ENCODE measurements at places on chromosomes 3 and 15.
A peak's percentile ranks its signal among the peaks of the same experiment; 100 is the strongest.

- DNase-seq: no peak
Measured at GRCh38 chr3:5427021-5427420, 239.5 kb downstream of the EDEM1 start.

- DNase-seq: peak; percentile 59
Measured at GRCh38 chr3:10845839-10846656, 30.0 kb downstream of the SLC6A11 start.

- DNase-seq: peak; percentile 9
Measured at GRCh38 chr15:66981771-66982170, 83.6 kb upstream of the SMAD3 start.

GRCh38 chr3:40637906-40638305 is 113.1 kb downstream of the ZNF621 start:
- DNase-seq: no peak

- no peak for DNase-seq
Measured at GRCh38 chr3:13110678-13111116, 37.5 kb upstream of the IQSEC1 start.

DNA sequence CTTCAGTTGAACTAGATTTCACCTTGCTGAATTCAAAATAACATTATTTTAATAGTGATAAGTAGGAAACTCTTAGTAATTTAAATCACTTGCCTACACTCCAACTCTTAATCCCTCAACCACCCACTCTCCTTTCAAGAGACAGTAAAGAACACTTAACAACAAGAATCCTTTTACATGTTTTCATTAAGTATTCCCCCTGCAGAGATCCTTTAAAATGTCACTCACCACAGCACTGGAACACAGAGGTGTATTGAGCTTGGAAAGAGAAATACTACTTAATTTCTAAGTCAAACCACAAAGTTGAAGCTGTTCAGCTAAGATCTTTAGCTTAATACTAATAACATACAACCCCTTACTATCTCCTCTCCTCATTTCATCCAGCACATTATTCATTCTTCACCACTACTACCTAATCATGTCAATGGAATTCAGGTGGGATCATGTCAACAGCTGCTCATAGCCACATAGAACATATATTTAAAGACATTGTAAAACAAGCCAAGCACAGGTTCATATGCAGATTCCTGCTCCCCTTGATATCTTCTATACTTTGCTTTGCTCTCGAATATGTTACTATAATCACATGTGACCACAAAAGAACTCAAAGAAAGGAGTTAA is 40.5 kb downstream of the IMPG2 start:
- DNase-seq: no peak

- DNase-seq: no peak
Measured at GRCh38 chr3:197750858-197751737, 1.4 kb downstream of the FYTTD1 start.

GRCh38 chr3:56960234-56960917 is 100.1 kb upstream of the SPATA12 start:
- DNase-seq: no peak

- no peak for DNase-seq
Measured at GRCh38 chr15:58631319-58631718, 118.2 kb downstream of the ADAM10 start.

DNA sequence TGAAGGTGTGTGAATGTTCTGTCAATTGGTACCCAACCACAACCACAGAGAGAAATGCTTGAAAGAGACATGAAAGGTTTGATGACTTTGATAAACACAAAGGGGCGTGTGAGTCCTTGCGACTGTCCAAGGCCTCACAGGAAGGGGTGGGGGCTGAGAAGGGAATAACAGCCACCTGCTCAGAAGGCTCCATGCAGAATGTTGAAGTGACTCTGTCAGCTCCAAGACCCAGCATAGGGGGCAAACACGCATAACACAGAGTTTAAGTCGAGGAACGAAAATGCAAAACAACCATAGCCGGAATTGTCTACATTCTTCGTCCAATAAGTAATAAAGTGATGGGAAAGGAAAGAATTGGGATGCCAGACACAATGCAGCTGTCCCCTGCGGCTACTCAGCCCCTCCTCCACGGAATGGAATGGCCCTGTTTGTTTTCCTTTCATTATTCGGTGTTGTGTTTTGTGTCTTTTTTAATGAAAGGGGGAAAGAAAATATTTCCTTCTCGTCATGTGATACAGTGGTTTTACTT is 19.9 kb downstream of the TMEM212 start:
- no peak for DNase-seq

DNA sequence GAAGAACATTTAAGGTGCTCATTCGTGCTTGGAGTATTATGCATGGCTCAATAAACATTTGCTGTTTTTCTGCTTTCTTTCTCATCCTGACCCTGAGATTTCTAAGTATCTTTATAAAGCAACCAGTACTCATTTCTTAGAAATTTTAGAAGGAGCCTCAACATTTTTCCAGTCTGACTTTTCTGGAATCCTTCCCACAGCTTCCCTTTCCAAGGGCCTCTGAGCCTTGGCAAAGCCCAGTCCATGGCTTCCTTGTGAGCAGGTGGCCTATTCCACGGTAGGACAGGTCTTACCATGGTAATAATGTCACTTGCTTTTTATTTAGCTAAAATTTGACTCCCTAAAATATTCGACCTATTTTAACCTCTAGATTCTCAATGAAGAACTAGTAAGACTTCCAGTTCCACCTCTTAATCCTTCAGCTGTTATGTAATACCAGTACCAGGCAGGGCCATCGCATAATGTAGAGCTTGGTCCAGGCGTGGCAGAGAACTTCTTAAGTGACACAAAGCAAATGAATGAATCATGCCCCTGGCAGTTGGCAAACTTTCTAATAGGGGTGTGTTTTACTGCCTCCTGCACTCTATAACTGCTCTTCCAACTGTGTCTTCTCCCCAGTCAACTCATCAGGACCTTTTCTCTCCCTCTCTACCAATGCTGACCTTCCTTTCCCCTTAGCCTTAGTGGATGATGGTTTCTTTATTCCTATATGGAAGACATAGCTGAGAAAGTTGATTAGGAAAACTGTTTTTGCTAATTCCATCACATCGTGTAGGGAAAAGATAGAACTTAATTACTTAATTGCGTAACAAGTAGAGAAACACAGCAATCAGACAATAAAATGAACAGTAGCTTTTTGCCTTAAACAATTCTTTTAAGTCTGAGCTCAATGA is 894 bp upstream of the TM4SF4 start:
- no peak for DNase-seq

DNA sequence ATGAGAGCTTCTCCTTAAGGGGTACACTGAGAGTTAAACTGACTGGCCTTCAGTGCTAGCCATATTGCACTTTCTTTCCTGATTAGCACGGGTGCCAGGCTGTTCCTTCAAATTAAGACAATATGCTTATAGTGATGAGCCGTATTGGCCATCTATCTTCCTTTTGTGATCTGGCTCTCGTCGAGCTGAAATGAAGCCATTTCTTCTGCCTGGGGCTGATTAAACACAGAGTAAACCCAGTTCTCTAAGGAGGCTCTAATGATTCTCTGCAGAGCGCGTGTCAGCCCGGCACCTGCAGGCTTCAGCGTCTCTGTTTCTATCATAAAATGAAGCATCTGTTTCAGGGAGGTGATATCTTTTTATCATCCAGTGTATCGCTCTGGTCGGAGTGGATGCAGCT is 107.5 kb upstream of the NR2F2 start:
- DNase-seq: no peak

- DNase-seq: no peak
Measured at GRCh38 chr3:127216415-127217261, 23.7 kb downstream of the PRR23E start.

DNA sequence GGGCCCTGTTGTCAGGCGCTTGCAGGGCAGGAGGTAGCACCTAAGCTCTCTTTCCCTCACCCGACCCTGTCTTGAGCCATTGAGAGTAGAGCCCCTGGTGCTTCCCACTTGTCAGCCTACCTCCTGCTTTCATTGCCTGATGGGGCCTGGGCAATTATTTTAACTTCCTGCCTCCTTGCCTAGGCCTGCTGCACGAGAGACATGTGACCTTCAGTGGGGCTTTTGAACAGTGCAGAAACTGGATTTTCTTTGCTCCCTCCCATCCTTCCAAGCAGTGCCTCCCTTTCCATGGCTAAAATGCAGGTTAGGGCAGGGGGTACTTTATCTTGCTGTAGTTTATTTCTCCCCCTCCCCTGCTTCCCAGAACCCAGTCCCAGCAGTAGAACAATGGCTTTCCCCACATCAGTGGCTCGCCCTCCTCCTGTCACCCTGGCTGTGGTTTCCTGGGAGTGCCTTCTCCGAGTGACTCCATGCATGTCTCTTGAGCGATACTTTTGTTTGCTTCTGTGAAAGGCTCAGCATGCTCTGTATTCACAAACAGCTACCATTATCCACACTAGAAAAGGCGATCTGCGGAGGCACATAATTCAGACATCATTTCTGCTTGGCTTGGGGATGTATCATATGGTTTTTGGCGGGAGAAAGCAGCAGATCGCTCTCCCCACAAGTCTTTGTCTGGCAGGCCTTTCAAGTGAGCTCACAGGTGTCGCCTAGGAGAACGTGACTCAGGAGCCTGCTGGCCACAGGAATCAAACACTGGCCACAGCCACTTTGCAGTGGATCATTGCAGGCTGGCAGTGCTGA is 24.1 kb downstream of the PDIA5 start:
- DNase-seq: peak; percentile 30

- no peak for DNase-seq
Measured at GRCh38 chr3:59979542-59979941, 929.7 kb upstream of the CFAP20DC start.

GRCh38 chr3:5197470-5198312 is 10.2 kb downstream of the EDEM1 start:
- peak; percentile 34 for DNase-seq

DNA sequence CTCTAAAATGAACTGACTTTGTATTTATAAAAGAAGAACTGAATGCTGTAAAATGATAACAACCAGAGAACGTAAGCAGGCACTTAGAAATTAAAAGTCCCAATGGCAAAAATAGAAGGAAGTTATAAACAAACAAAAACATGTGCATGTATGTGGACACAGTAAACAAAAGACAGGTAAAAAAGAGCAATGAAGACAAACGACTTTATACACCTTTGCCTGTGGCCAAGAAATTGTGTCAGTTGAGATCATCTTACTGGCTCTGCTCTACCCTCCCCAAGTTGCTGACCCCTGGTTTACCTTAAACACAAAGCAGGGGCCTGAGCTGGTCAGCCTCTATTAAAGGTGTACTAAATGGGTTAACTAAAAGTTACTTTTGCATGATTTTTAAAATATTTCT is 41.7 kb upstream of the GP5 start:
- no peak for DNase-seq

- DNase-seq: no peak
Measured at GRCh38 chr15:91912336-91912735, 58.8 kb downstream of the SLCO3A1 start.

DNA sequence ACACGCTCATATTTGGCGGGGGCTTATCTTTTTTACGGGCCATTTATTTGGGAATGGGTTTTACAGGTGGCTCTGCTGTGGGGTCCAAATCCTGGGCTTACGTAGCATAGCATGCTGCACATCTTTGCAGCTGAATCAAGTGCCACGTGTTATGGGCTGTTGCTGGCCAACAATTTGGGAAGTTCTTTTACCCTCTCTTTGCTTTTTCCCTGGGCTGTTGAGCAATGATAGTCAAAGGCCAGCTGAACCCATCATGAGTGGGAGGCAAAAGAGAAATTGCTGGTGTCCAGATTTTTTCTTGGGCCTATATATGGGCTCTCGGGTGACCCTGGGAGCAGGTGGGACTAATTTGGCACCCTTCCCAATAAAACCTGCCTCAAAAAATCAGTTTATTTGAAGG is 209.3 kb upstream of the SATB1 start:
- DNase-seq: no peak

- DNase-seq: no peak
Measured at GRCh38 chr3:49377483-49377882, 19.3 kb upstream of the GPX1 start.

DNA sequence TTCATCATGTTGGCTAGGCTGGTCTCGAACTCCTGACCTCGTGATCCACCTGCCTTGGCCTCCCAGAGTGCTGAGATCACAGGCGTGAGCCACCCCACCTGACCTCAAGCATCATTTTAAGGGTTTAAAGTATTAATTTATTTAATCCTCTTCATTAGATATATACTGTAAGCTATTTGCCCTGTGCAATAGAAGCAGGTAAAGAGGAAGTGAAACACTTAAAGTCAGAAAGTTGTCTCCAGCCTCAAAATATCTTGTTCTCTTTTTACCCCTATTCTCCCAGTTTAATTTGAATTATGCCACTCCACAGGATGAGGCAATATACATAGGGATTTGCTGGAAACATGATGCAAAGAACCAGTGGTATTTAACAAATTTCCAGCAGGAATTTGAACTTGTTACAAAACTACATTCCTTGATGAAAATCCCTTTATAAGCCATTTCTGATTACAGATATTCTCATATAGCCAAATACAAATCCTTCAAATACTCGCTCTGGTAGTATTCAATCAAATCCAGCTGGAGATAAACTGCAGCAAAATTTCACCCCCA is 2.0 kb downstream of the NDUFB5 start:
- DNase-seq: no peak

DNA sequence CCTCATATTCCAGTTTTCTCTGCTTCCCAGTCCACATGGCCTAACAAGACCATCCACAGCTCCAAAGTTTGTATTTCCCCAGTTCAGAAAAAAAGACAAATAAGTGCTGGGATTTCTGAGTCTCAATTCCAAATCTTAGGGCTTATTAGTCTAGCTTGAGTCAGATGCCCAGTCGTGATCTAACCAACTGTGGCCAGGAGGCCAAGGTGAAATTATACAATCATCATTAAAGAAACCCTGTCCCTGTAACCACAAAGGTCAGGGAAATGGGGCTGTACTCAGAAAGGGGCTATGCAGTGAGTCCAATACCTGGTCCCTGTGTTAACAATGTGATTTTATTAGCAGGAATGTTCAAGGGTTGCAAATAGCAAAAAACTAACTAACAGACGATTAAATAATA is 40.5 kb upstream of the MITF start:
- DNase-seq: no peak

DNA sequence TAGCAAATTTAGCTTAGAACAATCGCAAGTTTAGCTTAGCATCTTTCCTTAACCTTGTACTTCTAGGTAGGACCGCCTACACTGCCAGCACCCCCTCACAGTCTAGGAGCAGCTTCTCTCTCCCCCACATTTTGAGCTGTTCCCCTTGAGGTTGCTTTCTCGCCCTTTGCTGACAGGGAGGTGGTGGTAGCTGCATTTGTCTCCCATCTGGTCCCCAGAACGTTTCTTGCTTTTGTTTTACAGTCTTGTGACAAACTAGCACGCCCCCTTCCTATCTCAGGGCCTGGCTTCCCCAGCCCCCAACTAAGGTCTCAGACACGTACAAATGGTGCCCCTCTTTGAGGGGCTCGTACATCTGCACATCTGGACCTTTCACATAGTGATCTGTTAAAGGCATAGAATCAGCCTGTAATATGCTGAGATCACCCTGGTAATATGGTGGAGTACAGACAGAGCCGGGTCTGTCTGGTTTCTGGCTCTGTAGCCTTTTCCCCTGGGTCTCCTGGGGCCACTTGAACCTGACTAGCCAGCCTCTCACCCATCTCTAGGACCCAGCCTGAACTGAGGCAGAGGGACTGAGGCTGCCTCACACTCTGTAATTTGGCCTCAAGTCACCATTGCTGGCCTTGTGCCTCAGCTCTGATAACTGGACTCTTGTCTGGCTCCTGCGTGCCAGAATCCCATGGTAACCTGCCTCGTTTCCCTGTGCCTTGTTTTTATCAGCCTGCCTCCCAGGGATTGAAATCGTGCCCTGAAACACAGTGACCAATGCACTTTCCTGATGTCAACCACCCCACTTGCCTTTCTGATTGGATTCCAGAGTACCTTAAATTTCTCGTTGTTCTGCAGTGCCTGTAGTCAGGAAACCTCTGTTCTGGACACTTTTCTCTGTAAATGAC is 27.7 kb downstream of the CRTC3 start:
- peak; percentile 93 for DNase-seq

Data from pons (tissue), 1 donor.